T-helper 1 cell treated with Interleukin-12 subunit alpha and Interleukin-12 subunit beta and Interleukin-4 antibody, amounts not matched to agents 30 ng/mL and 1 ng/mL, for 36 hours (primary cell): ENCODE measurements at places on chromosomes 5 and 9. TPM values are rescaled to one million over a fixed set of nuclear protein-coding genes. Genes with fewer than 3 reads are reported as not detected.

The AGPAT2 gene
- 13.5 and 14.7 TPM in 2 replicates for total RNA-seq

The GARIN3 gene
- not detected in 2 replicates for total RNA-seq

The ARL10 gene
- 8.5 and 9.0 TPM in 2 replicates for total RNA-seq

The MAMDC2 gene
- not detected in 2 replicates for total RNA-seq

The PCDHB12 gene
- not detected in 2 replicates for total RNA-seq

The PDZD2 gene
- not detected in 2 replicates for total RNA-seq

The C5orf34 gene
- total RNA-seq: 5.7 and 6.5 TPM in 2 replicates

The C9orf153 gene
- total RNA-seq: 0.25 and 0.54 TPM in 2 replicates

The GPR151 gene
- not detected in 2 replicates for total RNA-seq

The KCNN2 gene
- not detected in 2 replicates for total RNA-seq

The GHR gene
- 0.05 TPM in 1 of 2 replicates, not detected in the other for total RNA-seq

The C9orf50 gene
- not detected in 2 replicates for total RNA-seq

The C5orf15 gene
- 31.7 and 32.2 TPM in 2 replicates for total RNA-seq

The KDM4C gene
- total RNA-seq: 54.3 and 60.0 TPM in 2 replicates

The HAVCR2 gene
- total RNA-seq: 215 and 218 TPM in 2 replicates

The FOXD4L3 gene
- total RNA-seq: 0.29 TPM in 1 of 2 replicates, not detected in the other

The FREM1 gene
- total RNA-seq: 0.02 TPM in 1 of 2 replicates, not detected in the other

The PCDHGB3 gene
- 0.88 and 1.3 TPM in 2 replicates for total RNA-seq
